Large intestine (tissue), 12 donors: ENCODE measurements at places on chromosomes 5 and 9.

DNA sequence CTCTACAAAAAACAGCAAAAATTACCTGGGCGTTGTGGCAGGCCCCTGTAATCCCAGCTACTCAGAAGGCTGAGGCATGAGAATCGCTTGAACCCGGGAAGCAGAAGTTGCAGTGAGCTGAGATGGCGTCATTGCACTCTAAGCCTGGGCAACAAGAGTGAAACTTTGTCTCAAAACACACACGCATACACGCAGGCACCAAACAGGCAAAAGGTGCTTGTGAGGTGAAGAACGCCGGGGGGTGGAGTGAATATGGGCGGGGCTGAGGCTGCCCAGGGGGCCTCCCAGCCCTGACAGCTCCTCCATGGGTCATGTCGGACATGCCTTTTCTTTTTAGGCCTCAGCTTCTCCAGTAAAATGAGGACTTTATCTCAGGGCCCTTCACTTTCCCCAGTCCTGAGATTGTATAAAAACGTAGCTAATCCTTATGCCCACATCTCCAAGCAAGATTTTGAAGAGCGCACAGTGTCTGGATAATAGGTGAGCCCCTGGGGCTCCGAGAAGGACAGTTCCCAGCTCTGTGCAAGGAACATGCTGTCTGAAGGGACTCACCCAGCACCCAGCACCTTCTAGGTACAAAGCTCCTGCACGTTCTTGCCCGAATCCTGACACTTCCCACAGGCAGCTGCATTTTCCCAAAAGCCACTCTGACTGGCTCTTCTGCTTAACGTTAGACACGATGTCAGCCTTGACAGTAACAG, 168.3 kb downstream of the COL23A1 start:
- H3K4me1 ChIP-seq, result no peaks in the 10 kb centered on the region
- no peak overlapping the region for H3K4me3 ChIP-seq
- no peak overlapping the region for H3K27ac ChIP-seq
- peaks cover 10% of the 10 kb centered on the region for H3K27me3 ChIP-seq
- no peaks in the 10 kb centered on the region for H3K36me3 ChIP-seq
- no peak for DNase-seq

- H3K4me3 ChIP-seq, result no peak overlapping the region
- no peaks in the 10 kb centered on the region for H3K27me3 ChIP-seq
- no peaks in the 10 kb centered on the region for H3K4me1 ChIP-seq
- no peak for DNase-seq
- no peak overlapping the region for H3K27ac ChIP-seq
- H3K36me3 ChIP-seq, result no peaks in the 10 kb centered on the region
These were observed 7.1 kb upstream of the SEMA4D start for GRCh38 chr9:89505048-89505447.

- H3K4me3 ChIP-seq, result no peak overlapping the region
- no peaks in the 10 kb centered on the region for H3K27me3 ChIP-seq
- no peaks in the 10 kb centered on the region for H3K4me1 ChIP-seq
- no peak overlapping the region for H3K27ac ChIP-seq
- no peak for DNase-seq
These were observed 281.7 kb downstream of the OSTF1 start for GRCh38 chr9:75369989-75370388.

GRCh38 chr9:118578467-118578866, 790.8 kb downstream of the BRINP1 start:
- H3K27me3 ChIP-seq, result no peaks in the 10 kb centered on the region
- H3K4me3 ChIP-seq, result no peak overlapping the region
- no peak for DNase-seq
- H3K36me3 ChIP-seq, result no peaks in the 10 kb centered on the region
- no peak overlapping the region for H3K27ac ChIP-seq
- no peaks in the 10 kb centered on the region for H3K4me1 ChIP-seq

GRCh38 chr5:88401228-88401627, 132.6 kb upstream of the TMEM161B start:
- no peak overlapping the region for H3K27ac ChIP-seq
- no peaks in the 10 kb centered on the region for H3K27me3 ChIP-seq
- no peaks in the 10 kb centered on the region for H3K36me3 ChIP-seq
- no peak for DNase-seq

- peaks cover 96% of the 10 kb centered on the region for H3K27me3 ChIP-seq
- H3K27ac ChIP-seq, result no peak overlapping the region
- H3K36me3 ChIP-seq, result no peaks in the 10 kb centered on the region
- H3K4me3 ChIP-seq, result no peak overlapping the region
These were observed 1.6 kb downstream of the ANXA2R start for GRCh38 chr5:43038496-43038989.

DNA sequence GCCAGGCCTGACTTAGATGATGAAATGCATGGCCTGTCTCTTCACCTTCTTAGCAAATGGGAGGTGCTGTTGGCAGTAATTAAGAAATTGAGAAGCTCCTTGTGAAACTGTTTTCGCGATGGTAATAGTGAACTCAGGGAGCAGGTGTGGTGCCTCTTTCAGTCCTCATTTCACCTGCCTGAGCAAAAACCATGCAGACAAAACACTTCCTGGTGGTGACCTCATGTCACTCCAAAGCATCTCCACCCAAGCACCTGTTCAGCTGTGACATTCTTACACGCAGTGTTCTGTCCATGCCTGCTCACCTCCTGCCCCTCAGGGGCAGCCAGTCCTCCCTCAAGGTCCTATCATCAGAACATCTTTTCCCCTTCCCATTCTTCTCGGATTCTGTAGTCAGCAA, 146.5 kb downstream of the CD180 start:
- peaks cover 41% of the 10 kb centered on the region for H3K4me1 ChIP-seq
- H3K27me3 ChIP-seq, result no peaks in the 10 kb centered on the region
- DNase-seq, result peak; percentile 75
- H3K27ac ChIP-seq, result peak overlapping the region; percentile 77

GRCh38 chr5:15679161-15679560, 179.2 kb downstream of the FBXL7 start:
- H3K27me3 ChIP-seq, result no peaks in the 10 kb centered on the region
- no peak overlapping the region for H3K27ac ChIP-seq
- H3K36me3 ChIP-seq, result no peaks in the 10 kb centered on the region

DNA sequence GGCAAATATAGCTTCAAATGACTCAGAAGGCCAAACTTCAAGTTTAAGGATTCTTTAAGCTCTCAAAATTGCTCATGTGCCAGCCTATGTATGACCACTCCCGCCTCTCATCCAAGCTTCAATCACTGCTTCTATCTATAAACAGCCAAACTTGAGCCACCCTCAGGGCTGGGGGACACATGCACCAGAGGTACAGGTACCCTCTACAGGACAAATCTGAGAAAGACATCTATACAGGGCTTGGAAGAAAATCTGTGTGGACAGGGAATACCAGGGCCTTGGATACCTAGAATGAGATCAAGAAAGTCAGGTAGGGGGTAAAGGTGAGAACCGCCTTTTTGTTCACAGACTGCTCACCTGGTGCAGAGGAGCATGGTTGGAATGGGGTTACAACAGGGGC, 217.9 kb downstream of the ATPSCKMT start:
- no peak overlapping the region for H3K4me3 ChIP-seq
- DNase-seq, result no peak

- DNase-seq, result no peak
- no peak overlapping the region for H3K4me3 ChIP-seq
- H3K27me3 ChIP-seq, result no peaks in the 10 kb centered on the region
- no peak overlapping the region for H3K27ac ChIP-seq
- H3K36me3 ChIP-seq, result no peaks in the 10 kb centered on the region
These were observed 136.7 kb upstream of the TAF11L2 start for GRCh38 chr5:17361331-17361730.

- no peaks in the 10 kb centered on the region for H3K4me1 ChIP-seq
- H3K4me3 ChIP-seq, result no peak overlapping the region
- no peaks in the 10 kb centered on the region for H3K36me3 ChIP-seq
- H3K27ac ChIP-seq, result no peak overlapping the region
These were observed 55.4 kb downstream of the EFNA5 start for GRCh38 chr5:107615299-107615817.

DNA sequence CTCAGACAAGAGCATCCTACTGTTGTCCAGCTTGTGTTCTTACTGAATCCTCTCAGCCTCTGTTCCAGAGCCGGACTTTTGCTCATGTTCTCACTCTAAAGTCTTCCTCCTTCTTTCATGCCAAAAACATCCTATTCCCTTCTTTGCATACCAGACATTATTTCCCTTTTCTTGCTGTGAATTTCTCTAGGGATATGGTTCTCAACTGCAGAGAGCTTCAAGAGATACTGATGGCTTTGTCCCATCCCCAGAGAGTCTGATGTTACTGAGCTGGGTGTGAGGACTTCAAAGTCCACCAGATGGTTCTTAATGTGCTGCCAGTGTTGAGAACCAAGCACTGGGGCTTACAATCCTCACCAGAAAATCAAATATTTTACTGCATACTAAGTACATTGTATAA, 98.6 kb upstream of the FER start:
- H3K4me1 ChIP-seq, result no peaks in the 10 kb centered on the region
- no peaks in the 10 kb centered on the region for H3K27me3 ChIP-seq
- no peak overlapping the region for H3K4me3 ChIP-seq
- DNase-seq, result no peak
- H3K36me3 ChIP-seq, result no peaks in the 10 kb centered on the region

DNA sequence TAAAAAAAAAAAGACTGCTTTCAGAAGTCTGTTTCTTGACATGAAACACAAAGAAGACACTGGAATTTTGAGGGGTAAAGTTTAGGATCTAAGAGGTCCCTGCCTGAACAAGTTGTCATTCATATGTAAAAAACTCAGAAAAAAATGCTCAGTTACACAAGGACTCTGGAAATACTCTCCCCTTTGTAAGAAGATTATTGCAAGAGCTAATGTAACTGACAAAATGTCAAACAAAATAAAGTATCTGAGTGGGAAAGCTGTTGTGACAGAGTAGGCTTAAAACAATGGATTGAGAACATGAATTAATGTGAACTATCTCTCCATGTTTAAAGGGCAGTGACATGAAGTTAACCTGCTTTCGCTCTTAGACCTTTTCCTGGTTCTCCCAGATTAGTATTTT, 416.7 kb upstream of the TYRP1 start:
- DNase-seq, result no peak
- no peaks in the 10 kb centered on the region for H3K36me3 ChIP-seq
- no peak overlapping the region for H3K4me3 ChIP-seq
- no peaks in the 10 kb centered on the region for H3K27me3 ChIP-seq
- no peaks in the 10 kb centered on the region for H3K4me1 ChIP-seq

GRCh38 chr5:134132372-134133187, 18.1 kb downstream of the TCF7 start:
- no peak for DNase-seq
- no peaks in the 10 kb centered on the region for H3K4me1 ChIP-seq
- H3K36me3 ChIP-seq, result peaks cover 61% of the 10 kb centered on the region
- H3K27ac ChIP-seq, result no peak overlapping the region
- H3K27me3 ChIP-seq, result no peaks in the 10 kb centered on the region

DNA sequence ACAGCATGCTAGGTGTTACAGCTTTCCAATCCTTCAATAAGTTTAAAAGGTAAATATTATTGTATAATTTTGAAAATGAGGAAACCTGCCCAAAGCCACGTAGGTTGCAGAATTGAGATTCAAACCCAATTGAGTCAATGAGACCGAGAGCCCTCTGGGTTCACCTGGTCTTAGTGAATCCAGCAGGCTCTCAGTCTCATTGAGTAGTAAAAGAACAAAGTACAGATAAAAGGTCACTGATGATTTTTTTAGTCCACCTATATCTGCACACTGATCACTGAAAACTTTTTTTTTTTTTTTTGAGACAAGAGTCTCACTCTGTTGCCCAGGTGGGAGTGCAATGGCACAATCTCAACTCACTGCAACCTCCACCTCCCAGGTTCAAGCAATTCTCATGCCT, 27.2 kb downstream of the PLPP1 start:
- no peak overlapping the region for H3K4me3 ChIP-seq
- H3K36me3 ChIP-seq, result no peaks in the 10 kb centered on the region
- H3K27ac ChIP-seq, result no peak overlapping the region
- peaks cover 28% of the 10 kb centered on the region for H3K4me1 ChIP-seq
- DNase-seq, result no peak

DNA sequence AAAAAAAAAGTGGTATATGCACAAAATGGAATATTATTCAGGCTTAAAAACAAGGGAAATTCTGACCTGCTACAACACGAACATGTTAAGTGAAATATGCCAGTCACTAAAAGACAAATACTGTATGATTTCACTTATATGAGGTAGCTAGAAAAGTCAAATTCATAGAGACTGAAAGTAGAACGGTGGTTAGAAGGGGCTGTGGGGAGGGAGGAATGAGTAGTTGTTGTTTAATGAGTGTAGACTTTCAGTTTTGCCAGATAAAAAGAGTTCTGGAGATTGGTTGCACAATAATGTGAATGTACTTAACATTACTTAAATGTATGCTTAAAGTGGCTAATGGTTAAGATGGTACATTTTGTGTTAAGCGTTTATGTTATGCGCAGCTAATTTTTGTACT, 79.5 kb upstream of the IL12B start:
- H3K4me3 ChIP-seq, result no peak overlapping the region
- H3K4me1 ChIP-seq, result no peaks in the 10 kb centered on the region
- H3K27me3 ChIP-seq, result peaks cover 6% of the 10 kb centered on the region
- no peak for DNase-seq

DNA sequence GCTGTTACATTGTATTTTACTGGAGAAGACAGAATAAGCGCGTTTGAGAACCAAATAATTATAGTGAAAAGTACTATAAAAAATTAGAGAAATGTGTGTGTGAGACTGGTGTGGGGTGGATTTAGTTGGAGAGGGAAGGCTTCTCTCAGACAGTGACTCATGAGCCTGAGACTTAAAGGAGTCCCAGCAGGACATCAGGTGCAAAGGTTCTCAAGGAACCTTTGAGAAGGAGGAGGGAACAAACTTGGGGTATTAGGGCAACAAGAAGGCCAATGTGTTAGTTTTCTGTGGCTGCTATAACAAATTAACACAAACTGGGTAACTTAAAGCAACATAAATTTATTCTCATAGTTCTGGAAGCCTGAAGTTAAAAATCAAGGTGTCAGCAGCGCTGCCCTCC, 4.9 kb downstream of the DDX4 start:
- H3K4me1 ChIP-seq, result no peaks in the 10 kb centered on the region
- no peak overlapping the region for H3K27ac ChIP-seq
- H3K36me3 ChIP-seq, result no peaks in the 10 kb centered on the region
- no peak for DNase-seq
- no peaks in the 10 kb centered on the region for H3K27me3 ChIP-seq

DNA sequence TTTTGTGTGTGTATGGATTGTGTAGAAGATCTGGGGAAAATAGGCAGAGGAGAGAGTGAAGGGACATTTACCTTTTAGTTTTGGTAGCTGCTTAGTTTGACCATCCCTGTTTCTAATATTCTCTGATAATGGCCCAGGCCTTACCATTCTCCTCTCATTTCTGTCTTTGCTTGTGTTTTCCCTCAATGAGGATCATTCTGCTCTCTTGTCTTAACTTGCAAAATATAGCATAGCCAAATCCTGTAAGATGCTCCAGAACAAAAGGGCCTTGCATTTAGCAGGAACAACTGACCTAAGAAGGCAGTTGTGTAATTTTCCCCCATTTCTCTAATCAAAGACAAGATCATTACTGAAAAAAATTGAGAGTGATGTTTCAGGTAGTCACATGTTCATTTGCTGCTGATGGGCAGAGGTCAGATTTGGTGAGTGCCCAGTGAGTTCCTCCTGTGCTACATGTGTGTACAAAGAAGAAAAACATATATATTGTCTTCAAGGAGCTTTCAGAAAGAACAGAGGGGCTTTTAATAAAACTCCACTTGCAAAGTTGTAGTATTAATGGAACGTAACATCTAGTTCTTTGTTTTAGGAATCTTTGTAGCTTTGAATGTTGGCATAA, 139.5 kb downstream of the KDM4C start:
- H3K27ac ChIP-seq, result no peak overlapping the region
- no peak for DNase-seq
- H3K4me3 ChIP-seq, result no peak overlapping the region
- H3K4me1 ChIP-seq, result peaks cover 28% of the 10 kb centered on the region
- no peaks in the 10 kb centered on the region for H3K27me3 ChIP-seq

GRCh38 chr5:137582218-137582617, 83.1 kb upstream of the SPOCK1 start:
- H3K27me3 ChIP-seq, result no peaks in the 10 kb centered on the region
- H3K4me1 ChIP-seq, result no peaks in the 10 kb centered on the region
- H3K27ac ChIP-seq, result no peak overlapping the region
- no peaks in the 10 kb centered on the region for H3K36me3 ChIP-seq
- no peak overlapping the region for H3K4me3 ChIP-seq
